ENCODE measurements at places on chromosomes 12 and 14.

DNA sequence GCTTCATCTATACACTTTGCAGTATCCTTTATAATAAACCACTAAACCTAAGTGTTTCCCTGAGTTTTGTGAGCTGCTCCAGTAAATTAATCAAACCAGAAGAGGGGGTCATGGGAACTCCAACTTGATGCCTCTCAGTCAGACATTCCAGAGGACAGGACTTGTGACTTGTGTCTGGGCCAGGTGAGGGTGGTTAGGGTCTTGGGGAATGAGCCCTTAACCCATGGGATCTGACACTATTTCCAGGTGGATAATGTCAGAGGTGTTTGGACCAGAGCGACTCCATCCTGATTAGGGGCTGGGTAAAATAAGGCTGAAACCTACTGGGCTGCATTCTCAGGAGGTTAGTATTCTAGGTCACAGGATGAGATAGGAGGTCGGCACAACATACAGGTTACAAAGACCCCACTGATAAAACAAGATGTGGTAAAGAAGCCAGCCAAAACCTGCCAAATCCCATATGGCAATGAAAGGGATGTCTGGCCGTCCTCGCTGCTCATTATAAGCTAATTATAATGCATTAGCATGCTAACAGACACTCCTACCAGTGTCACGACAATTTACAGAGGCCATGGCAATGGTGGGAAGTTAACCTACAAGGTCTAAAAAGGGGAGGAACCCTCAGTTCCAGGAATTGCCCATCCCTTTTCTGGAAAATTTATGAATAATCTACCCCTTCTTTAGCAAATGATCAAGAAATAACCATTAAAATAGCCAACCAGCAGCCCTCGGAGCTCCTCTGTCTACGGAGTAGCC lies 58.7 kb downstream of the BCAT1 start:
- no peak for DNase-seq

GRCh38 chr14:61343471-61343870 lies 22.1 kb downstream of the PRKCH start:
- DNase-seq, result no peak

- no peak for DNase-seq
These were observed 2.7 kb upstream of the GALC start for GRCh38 chr14:87995500-87996290.

- DNase-seq, result no peak
These were observed 25.2 kb downstream of the SLC24A4 start for GRCh38 chr14:92348154-92348553.

DNA sequence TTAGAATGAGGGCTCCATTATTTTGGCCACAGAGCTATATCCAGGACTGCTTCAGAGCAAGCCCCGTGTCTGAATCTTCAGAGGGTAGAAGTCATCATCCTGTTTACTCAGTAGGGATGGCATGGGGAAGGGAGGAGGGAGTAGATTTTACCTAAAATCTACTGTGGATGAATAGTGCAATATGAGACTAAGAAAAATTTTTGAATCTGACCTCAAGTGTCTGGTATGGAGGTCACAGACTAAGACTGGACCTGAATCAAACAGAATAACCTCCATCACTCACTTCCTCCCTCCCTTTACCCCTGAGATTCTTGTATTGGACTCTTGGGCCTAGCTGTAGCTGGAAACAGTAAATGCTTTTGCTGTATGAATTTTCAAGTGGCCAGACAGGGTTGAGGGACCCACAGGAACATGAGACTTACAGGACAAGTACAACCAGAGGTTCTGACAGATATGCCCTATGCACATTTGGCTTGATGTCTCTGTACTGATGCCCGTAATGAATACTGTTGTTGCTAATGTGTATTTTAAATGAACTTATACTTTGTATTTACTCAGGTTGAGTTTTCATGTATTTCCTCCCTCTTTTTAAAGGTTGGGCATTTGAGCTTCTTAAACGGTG lies 78.5 kb downstream of the CCDC91 start:
- DNase-seq, result no peak

- DNase-seq, result peak; percentile 62
These were observed 598 bp downstream of the KDM2B start for GRCh38 chr12:121579981-121580868.

DNA sequence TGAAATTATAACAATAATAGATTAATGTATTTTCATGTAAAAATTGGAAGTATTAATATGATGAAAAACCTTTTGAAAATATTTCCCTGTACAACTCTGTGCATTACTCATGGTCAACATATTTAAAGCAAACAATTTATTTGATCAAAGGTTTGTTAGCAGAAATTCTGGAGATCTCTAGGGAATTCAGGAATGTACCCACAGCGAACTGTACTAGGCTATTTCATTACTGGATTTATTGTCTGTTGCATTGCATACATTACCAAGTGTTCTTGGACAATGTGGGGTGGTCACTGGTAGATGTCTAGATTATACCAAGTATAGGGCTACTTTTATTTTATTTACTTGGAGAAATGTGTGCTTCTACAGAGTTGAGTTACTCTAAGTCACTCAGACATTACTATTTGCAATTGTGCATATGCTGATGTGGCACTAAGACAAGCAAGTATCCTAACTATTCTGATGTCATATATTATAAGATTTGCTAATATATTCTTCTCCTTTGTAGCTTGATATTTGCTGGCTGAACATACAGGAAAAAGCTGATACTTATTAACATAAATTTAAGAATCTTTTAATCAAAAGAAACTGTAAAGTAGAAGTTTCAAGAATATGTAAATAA lies 323.3 kb downstream of the CCER1 start:
- DNase-seq, result peak; percentile 7

DNA sequence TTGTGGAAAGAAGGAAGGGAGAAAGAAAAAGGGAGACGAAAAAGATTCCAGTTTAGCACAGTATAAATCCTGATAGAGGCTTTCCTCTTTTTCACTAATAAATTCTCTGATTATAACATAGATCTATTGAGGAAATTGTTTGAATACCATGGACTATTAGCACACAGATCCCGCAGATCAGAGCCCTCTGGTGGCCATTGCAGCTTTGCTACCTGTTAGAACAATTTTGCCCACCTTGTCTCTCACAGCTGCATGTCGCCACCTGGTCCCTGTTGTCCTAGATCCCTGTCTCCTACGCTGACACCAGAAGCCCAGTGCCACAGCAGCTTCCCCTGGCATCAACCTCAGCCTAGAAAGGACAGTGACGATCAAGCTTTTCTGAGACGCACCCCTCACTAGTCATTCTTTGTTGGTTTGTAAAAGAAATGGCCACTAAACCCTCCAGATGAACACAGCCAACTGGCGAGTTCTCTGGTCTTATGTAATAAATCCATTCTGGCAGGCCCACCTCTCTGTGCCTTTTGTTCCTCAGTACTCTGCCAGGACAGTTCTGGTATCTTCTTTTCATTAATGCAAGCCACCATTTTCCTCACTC lies 9.9 kb downstream of the GPHB5 start:
- DNase-seq, result no peak

DNA sequence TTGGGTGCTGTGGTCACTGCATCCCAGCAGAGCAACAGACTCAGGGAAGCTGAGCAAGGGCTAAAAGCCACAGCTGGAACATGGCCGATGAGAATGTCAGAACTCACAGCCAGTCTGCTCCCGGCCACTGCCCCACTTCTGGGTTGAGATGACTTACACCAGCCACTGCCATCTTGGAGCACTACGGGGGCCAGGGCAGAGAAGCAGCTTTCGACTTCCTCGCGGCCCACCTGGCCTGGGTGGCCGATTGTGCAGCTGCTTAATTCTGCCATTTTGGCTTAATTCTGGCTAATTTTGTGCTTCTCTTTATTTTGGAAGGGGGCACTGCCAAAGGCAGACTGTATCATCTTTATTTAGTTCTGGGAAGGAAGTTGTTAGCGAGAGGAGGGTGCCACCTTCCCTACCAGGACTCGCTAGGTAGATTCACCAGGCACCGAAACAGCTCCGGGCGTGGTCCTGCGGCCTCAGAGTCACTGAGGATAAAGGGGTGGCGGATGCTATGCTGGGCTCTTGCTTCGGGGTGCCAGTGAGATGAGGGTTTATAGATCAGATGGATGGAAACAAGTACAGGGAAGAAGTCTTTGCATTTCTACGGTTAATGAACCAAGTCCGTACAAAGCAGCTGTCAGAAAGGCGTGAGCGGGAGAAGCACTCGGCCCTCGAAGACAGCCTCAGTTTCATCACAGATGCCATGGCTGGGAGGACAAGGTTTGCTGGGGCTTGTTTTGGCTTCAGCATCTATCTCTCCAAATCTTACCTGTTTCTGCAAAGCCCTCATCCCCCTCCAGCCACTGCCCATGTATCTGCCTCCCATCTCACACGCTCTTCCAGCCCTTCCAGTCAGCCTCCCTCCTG lies 147.8 kb downstream of the PIWIL1 start:
- DNase-seq, result no peak

GRCh38 chr14:58282925-58283593 lies 15.3 kb upstream of the ARID4A start:
- no peak for DNase-seq

DNA sequence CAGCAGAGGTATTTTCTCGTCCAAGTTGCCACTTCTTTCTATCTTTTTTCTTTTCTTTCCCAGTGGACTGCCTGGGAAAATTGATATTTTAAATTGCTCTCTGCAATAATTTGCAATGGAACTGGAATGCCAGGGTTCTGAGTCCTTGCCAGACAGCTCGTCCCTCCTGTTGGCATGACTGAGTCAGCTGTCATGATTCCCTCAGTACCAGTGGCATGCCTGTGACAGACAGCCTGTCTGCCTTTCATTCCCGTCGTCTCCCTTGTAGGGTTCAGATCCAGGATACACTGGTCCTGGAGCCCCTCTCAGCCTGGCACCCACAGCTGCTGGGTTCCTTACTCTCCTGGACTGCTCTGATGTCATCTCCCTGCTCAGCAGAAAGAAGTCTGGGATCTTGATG lies 84.8 kb downstream of the PTPN11 start:
- no peak for DNase-seq

GRCh38 chr12:132940071-132940719 lies 15.9 kb downstream of the ZNF605 start:
- no peak for DNase-seq

DNA sequence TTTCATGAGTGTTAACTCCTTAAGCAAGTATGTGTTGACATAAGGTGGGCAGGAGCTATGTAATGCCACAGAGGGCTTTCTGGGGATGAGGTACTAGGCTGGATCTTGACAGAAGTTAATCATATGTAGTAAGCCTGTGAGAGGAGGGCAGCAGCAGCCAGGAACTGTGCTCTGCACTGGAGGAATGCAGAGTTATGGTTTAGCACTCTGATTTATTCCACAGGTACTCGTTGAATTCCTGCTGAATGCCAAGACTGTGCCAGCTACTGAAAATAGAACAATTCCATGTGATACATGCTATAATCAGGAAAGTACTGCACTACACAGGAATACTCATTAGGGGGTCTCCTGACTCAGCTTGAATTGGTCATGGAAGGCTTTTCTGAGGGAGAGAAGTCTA lies 58.7 kb downstream of the SUSD6 start:
- DNase-seq, result peak; percentile 5

GRCh38 chr12:106303202-106303820 lies 778 bp downstream of the TCP11L2 start:
- peak; percentile 73 for DNase-seq

GRCh38 chr12:46266869-46267574 lies 1.8 kb downstream of the SLC38A1 start:
- peak; percentile 68 for DNase-seq

DNA sequence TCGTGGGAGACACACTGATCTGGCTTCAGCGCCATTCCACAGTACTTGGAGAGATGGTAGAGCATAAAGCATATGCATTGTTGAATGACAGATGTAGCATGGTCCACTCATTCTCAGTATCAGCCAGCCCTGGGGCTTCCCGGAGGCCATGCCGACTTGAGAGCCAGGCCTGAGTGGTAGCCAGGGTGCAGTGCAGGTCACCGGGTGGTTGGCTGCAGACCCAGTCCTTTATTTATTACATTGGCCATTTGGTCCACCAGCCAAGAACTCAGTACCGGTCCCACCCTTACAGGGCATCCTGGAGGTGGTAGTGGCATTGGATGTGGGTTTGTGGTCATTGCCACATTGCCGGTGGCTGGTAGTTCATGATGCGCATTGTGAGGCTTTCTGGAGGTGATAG lies 121.6 kb upstream of the RTL1 start:
- no peak for DNase-seq

DNA sequence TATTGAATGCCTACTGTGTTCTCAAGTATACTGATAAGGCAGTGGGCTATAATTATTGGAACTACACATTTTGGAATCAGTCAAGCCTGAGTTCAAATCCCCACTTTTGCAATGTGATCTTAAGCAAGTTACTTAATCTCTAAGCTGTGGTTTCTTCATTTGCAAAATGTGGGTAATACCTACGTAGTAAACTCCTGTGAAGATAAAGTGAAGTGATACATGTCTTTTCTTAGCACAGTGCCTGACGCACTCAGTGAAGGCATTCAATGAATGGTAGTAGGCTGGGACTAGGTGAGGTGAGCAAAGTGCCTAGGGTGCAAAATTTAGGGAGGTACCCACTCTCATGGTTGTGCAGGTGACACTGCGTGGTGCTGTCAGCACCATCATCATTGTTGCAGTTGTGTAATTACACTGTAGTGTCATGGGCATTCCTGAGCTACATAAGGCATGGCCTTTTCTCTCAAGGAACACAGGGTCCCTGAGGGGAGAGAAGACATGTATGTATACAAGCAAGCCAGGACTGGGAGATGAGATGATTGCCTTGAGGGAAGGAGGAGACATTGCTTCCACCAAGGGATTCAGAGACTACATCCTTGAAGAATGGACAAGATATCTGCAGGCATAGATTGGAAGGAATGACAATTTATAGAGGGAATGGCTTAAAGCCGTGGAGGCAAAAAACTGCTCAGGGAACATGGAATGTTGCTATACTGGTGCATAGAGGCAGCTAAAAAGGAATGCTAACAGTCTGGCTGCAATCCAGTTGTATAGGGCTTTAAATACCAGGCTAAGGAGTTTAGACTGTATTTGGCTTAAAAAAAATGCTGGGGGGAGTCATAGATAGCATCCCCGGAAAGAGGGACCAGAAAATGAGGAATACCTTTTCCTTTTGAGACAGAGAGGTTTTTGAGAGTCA lies 129.2 kb upstream of the ARHGAP5 start:
- DNase-seq, result no peak

GRCh38 chr14:73242357-73242901 lies 5.1 kb downstream of the PAPLN start:
- no peak for DNase-seq

DNA sequence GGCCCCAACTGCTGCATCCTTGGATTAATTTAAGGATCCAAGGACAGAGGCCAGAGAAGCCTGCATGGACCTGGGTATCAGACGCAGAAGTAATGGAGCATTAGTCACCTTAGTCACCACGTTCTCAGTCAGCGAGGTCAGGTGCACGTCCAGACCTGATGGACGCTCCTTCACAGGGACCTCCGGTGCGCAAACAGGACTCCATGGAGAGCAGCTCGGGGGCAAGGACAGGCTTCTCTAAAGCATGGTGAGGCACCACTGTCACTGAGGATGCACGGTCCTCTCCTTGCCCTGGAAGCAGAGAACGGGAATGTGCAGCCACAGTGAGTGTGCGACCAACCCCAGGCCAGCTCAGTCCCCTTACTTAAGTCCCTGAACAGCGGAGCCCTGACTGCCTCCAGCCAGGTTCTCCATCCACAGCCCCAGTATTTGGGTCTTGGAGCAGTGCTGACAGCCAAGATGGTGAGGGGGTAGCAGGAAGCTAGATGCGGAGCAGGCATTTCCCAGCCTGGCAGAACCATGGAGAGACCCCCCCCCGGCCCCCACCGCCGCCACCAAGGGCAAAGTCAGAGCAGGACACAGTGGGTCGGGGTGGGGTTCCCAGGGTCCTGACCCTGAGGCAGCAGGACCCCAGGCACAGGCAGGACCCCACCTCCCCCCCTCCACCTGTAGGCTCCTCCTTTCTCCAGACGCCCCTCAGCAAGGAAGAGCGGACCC lies 253.4 kb upstream of the SFSWAP start:
- no peak for DNase-seq

- no peak for DNase-seq
These were observed 948.1 kb downstream of the TMTC2 start for GRCh38 chr12:83634726-83635267.
